ENCODE measurements at places on chromosomes 1 and 21.

GRCh38 chr1:223712850-223713474 is 623 bp downstream of the CAPN2 start:
- no peak for DNase-seq

GRCh38 chr1:10625076-10625475 is 150.3 kb downstream of the PEX14 start:
- no peak for DNase-seq

DNA sequence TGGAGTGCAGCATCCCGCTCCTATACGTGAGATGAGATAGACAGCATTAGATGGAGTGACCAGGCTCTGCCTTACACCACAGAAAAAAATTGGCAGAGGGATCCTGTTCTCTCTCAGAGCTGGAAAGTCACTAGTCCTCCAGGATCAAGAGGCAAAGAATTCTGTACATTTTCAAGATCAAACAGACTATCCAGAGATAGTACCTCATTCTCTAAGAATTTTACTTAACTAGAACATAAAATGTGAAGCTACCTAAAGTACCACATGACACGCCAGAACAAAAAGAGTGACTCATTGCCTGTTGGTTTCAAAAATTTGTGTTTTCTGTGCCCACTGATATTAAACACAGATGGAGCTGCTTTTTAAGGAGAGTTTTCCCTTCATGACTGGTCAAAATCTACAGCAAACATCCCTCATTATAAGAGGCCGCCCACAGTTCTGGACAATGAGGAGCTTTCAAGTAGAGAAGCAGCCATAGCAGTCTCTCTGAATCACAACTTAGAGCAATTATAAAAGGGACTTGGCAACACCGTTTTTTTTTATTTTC is 32.3 kb downstream of the CD160 start:
- no peak for DNase-seq

DNA sequence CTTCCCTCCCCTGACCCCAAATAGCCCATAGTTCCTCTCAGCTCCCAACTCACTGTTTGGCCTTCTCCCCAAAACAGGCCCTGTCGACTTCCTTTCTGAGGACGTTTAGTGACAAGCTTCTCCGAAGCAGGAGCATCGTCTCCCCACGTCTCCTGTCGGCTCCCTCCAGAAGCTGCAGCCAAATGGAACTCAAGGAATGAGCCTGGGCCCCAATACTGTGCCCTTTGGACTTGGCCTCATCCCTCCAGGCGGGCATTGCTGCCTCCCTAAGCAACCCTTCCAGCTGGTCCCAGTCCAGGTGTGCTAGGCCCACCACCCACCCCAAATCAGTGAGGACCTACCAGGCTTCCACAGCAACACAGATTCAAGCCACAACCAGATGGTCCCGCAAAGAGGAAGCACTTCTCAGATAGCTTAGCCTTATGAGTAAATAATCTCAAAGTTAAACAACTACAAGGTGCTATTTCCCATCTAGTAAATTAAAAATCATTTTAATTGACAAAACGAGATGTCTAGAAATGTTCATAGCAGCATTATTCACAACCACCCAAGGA is 33.0 kb downstream of the ACOT7 start:
- DNase-seq, result no peak

- DNase-seq, result no peak
Observed at GRCh38 chr1:85607126-85607920, 26.8 kb downstream of the CCN1 start.

GRCh38 chr1:10724052-10724494 is 72.4 kb downstream of the CASZ1 start:
- DNase-seq, result no peak

DNA sequence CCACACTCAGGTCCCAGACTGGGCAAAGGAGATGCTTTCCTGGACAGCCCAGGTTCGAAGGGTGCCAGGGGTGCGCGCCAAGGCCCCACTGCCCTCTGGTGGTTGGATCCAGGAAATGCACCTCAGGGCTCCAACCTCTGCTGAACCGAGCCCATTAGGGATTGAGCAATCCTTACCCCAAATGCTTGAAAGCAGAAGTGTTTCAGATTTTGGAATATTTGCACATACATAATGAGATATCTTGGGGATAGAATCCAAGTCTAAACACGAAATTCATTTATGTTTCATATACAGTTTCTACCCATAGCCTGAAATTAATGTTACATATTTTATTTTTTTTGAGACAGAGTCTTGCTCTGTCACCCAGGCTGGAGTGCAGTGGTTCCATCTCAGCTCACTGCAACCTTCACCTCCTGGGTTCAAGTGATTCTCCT is 57.4 kb downstream of the SLC9A1 start:
- peak; percentile 80 for DNase-seq

DNA sequence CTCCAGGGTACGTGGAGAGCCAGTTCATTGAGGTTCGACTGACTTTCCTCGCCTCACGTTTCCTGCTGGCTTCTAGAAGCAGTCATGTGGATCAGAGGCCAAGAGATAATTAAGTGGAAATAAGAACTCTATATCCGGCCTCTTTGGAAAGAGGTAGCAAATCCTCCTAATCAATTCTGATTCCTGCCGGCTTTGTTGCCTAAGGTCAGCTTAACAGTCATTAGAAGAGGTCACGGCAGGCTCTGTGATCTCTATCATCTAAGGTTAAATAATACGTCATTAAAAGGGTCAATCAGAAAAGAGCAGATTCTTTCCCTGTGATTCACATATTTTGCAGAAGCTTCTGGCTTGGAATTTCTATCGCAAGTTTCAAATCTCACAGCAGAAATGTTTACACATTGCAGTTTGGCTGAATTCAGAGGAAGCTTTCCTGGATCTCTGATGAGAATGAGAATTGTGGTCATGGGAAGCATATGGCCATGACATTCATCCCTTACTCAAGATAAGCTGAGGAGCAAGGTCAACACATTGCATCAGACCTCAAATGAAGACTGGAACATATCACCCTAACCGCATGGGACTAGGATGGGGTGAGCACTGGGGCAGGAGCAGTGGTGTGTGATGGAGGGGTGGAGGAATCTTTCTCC is 189.4 kb downstream of the PBX1 start:
- no peak for DNase-seq

GRCh38 chr1:235513495-235514366 is 9.5 kb upstream of the B3GALNT2 start:
- DNase-seq, result peak; percentile 58

- no peak for DNase-seq
Observed at GRCh38 chr1:206457408-206458120, 12.7 kb upstream of the IKBKE start.

DNA sequence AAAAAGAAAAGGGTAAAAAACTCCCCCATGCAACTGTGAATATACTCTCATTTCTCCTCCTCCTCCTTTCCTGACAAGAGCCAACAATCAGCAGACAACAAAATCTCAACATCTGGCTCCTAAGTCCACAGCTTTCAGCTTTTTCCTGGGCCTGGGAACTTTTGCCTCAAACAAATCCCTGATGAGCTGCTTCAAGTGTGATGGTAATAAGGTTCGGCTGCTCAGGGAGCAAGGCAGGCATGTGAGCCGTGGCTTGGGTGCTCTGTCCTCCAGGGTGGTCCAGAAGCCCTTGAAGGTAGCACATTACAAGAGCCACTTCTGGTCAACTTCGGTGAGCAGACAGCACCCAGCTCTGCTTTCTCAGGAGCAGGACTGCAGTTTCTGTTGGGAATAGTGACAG is 46.3 kb downstream of the ITPKB start:
- no peak for DNase-seq

- DNase-seq, result no peak
Observed at GRCh38 chr1:40939320-40940059, 40.0 kb upstream of the CTPS1 start.

DNA sequence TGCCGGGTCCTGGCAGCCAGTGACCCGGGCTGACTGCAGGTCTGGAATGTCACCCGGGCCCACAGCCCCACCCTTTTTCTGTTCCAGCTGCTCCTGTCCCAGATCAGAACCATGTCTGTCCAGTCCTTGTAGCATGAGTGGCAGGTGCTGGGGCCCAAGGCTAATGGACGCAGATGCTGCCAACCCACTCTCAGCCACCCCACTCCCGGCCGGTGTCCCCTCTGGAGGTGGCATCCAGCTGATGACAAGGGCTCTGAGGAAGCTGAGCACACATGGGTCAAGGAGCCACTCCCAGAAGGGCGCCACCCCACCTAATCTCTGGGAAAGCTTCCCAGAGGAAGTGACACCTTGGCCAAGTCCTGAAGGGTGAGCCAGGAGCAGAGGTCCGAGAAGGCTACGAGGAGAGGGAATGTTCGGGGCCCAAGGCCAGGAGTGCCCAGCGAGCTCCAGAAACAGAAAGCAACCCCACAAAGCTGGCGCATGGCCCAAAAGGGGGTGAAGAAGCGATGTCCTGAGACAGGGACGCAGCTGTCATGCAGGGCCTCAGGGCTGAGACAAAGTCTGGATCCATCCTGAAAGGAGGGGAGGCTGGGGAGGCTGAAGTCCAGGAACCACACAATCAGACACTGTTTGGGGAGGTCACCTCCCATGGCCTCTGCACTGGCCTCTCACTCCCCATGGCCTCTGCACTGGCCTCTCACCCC is 39.5 kb downstream of the ACOT7 start:
- no peak for DNase-seq

GRCh38 chr1:21594935-21595897 is 73.9 kb downstream of the RAP1GAP start:
- DNase-seq, result peak; percentile 72

DNA sequence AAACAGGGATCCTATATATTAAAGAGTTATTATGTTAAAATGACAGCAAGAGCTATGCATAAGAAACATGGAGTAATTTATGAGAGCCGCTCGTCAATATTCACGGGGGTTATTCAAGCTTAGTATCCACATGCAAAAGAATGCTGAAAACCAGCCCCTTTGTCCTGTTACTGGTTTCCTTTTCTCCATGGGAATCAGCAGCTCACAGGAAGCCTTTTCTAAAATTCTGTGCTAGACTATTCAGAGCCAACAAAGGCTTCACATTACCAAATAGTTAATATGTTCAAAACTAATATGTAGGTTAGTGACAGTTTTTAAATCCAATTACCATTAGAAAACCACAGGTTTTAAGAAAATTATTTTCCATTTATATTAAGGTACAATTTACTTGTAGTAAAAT is 225.6 kb upstream of the MAP1LC3C start:
- DNase-seq, result no peak

GRCh38 chr1:10796029-10796944 is at the start of gene CASZ1:
CASZ1 (minus strand) TSS chr1:10796646; CDS start chr1:10693889, 102,757 bp downstream.
- no peak for DNase-seq

DNA sequence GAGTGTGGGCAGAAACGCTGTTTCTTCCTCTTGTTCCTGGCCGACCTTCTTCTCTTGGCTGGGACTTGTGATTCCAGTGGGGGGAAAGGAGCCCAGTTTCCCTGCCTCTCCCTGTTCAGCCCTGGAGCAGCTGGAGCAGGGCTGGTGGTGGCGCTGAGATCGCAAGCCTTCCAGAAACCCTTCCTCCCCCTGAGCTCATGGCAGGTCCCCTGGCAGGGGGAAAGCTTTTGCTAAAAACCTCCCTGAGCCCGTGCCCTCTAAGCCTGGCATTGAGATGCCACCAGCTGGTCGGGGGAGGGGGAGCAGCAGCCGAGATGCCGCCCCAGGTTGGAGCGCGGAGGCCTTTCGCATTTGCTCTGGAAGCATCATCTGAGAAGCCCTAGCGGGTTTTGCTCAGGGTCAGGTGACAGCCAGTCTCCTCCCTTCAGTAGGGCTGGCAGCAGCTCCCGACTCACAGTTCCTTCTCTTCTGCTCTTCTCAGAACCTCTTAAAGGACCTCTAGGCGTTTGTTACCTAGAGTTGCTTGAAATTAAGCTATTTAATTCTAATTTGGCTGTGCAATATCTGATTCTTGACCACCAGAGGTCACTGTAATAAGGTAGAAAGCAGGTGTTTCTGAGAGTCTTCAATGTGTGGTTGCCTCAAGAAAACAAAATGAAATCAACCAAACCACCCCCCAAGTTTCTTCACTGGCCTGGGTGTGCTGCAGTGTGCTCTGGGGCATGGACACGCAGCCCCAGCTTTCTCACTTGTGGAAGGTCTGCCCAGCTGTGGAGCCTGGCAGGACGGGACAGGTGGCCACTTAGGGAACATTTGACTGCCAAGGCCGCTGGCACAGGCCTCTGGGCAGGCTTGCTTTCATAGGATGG is 257.3 kb downstream of the CAMTA1 start:
- DNase-seq, result peak; percentile 18

GRCh38 chr1:176193663-176194062 is 13.4 kb downstream of the COP1 start:
- DNase-seq, result peak; percentile 11

DNA sequence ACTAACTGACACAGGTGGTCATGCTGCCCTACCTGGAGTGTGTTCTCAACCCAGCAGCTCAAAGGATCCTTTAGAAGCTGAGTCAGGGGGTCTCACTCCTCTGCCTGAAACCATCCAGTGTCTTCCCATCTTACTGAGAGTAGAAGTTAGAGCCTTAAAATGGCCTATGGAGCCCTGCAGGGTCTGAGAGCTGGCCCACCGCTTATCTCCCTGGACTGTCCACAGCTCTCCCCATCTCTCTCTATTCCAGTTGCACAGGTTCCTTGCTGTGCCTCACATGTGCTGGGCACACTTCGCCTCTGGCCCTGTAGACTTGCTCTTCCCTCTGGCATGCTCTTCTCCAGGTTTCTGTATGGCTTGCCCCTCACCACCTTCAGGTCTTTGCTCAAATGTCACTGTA is 148.6 kb upstream of the CACNA1E start:
- DNase-seq, result no peak

DNA sequence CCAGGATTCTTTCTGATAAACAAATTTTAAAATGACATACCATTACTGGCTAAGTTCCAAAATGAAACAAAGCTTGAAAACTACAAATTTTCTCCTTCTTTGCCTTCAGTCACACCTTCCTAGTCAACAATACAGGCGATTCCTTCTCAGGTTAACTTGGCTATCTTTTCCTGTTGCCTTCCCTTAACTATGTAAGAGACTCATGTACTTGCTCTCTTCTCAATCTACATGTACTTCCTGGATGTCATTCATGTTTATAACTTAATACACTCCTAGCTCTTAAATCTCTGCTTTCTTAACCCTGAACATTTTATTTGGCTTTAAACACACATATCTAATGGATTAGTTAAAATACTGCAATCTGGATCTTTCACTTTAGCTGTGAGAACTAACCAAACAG is 97.0 kb downstream of the COQ8A start:
- no peak for DNase-seq

DNA sequence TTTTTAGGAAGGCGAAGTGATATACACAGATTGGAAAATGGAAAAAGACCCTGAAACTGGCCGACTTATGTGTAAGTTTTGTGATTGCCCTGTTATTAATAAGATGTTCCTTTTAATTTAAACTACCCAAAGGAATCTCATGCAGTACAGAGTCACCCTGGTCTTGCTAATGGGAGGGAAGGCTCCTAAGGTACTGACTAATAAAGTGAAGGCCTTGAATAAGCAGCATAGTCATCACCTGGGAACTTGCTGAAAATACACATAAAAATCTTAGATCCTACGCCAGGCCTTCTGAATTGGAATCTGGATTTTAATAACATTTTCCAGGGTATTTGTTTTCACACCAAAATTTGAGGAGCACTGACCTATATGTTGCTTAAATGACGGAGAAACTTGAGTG is 73.4 kb upstream of the MCOLN3 start:
- no peak for DNase-seq

Data from activated CD4-positive, alpha-beta T cell treated with anti-CD3 and anti-CD28 coated beads, Interleukin-2, amount 50 U/mL, for 16 hours (primary cell).